ENCODE measurements at places on chromosomes 7 and 10.

DNA sequence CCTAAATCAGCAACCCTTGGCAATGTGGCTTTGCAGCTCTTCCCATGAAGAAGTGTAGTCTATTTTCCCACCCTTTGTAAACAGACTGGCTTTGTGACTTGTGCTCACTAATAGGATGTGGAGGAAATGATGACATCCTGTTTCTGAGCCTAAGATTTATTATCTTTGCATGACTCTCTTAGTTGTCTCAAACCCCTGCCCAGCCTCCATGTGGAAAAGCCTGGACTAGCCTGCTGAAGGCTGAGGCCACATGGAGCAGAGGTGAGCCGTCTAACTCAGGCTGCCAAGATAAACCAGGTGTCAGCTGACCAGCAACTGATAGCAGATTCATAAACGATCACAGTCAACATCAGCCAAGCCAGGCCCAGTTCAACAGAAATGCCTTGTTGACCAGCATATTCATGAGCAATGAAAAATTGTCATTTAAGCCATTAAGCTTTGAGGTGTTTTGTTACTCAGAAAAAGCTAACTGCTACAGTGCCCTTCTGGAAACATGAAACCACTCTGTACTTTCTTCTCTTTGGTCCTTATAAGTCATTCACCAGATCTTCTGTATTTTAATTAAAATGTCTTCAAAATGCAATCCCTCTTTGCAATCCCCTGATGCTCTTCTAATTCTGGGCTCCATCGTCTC is 586.3 kb upstream of the ANKRD30A start:
- no peak for DNase-seq

DNA sequence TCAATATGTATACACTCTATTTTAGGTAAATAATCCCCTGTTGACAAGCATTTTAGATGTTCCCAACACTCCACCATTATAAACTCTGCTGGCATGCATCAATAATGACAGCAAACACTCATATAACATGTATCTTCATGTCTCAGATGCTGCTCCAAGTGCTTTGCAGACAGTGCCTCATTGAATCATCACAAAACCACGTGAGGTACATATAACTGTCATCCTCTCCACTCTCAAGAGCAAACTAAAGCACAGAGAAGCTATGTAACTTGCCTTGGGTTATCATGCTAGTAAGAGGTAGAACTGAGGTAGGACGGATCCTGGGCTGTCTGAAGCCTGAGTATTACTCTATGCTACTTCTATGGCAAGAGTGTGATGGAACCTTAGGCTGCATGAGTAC is 72.5 kb upstream of the GSDME start:
- DNase-seq, result no peak

DNA sequence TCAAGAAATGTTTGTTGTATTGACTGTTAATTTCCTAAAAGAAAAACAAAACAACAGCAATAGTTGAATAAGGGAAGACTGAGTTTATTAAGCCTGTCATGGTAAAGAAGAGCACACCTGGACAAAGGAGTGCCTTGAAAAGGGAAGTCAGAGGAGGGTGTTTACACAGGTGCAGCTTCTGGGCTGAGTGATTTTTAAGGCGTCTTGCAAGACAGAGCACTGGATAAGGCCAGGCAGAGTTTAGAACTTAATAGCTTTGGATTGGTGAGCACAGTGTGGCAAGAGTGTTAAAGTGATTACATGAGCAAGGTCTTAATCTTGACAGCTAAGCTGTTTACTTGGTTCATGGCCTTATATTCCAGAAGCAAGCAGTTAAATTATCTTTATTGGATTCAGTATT is 423.2 kb downstream of the CNTNAP2 start:
- DNase-seq, result no peak

- DNase-seq, result no peak
Observed at GRCh38 chr10:58645416-58646146, 132.9 kb downstream of the BICC1 start.

GRCh38 chr7:90625051-90625450 is 28.9 kb downstream of the CDK14 start:
- no peak for DNase-seq

Data from progenitor cell of endocrine pancreas (in vitro differentiated cells).